ENCODE measurements at places on chromosomes 11 and 22.

- no peak for DNase-seq
Measured at GRCh38 chr11:75402002-75402773, 2.9 kb downstream of the RPS3 start.

DNA sequence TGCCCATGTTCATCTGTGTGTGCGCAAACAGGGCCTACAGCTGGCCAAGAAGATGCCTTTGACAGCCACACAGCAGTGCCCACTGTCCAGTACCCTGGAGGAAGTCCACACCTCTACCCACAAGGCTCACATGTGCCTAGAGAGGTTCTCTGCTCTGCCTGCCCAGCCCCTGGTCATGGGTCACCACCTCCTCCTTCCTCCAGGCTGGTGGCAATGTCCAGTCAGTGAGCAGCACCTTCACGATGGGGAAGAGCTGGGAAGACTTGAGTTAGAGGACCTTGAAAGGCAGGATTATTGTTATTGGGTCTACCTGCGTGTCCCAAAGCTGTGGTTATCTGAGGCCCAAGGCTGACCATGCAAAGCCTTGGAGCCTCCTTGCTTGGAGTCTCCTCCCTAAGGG is 28.4 kb upstream of the TTC12 start:
- no peak for DNase-seq

DNA sequence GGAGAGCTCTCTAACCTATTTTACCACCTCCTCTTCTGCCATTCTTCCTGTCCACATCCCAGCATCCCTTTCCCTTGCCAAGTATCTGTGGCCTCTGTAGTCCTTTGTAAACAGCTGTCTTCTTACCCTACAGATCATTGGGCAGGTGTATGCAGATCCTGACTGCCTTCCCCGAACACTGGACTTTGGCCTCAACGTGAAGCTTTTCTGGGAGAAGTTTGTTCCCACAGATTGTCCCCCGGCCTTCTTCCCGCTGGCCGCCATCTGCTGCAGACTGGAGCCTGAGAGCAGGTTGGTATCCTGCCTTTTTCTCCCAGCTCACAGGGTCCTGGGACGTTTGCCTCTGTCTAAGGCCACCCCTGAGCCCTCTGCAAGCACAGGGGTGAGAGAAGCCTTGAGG is 17.3 kb downstream of the PIK3IP1 start:
- DNase-seq = no peak

DNA sequence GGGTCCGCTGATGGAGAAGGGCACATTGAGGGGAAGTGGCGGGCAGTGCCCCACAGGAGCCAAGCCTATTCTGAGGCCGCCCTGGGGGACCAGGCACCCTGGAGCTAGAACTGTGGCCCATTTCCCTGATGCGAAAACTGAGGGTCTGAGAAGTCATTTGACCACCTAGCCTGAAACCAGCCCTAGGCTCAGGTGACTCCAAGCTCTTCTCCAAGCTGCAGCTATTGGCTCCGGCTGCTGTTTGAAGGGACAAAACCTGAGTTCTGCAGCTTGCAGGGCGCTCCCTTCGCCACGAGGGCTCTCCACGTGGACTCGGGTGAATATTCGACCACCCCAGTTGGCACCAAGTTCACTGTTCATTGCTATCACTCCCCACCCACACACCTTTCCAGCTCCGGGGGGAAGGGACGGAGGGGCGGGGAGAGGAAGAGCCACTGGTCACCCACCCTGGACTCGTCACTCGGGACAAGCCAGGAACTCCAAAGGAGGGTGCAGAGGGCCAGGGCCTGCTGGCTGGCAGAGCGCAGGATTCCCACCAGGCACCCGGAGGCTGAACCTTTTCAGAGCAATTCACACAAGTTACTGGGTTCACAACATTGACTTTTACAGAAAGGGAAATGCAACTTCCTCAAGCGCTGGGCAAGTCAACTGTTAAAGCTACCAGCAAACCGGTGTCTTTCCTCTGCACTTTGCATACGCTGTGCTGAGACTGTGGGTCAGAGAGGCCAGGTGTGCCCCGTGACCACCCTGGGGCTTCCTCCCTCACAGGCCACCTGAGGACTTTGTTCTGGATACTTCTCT is 1.1 kb upstream of the RAC2 start:
- DNase-seq = no peak

- DNase-seq = no peak
Measured at GRCh38 chr11:124727474-124727873, 12.3 kb upstream of the NRGN start.

- DNase-seq = no peak
Measured at GRCh38 chr11:69860796-69861445, 41.7 kb upstream of the FGF3 start.

DNA sequence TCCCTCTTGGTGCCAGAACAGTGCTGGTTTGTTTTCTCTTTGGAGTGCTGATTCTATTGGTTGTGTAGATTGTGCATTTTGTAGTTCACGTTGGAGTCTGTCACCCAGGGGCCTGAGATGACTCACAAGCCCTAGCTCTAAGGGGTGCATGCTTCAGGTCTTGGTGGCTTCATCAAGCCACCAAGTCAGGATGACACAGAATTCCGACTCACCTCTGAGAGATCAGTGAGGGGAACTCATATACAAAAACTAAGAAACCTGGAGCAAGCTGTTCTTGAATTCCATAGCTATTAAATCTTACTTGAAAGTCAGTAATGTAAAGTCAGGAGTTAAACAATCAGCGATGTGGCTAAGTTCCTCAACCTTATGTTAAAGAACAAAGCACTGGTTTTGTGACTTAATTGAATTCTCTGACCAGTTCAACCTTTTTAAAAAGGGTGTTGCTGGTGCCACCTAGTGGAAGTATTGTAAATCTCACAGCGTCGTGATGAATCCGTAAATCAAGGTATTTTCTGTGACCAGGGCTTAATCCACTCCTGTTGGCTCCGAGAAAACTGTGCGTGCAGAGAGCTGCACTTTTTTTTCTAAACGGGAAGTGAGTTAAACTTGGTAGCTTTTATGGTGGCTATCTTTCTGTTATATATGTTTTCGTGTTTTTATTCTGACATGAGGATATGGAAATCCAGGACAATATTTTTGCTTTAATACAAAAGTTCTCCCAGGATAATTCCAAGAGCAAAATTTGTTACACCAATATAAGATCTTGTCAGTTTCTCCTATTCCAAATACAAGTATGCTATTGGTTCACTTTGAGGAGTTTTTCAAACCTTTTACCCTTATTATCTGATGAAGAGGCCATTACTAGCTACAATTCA is 14.6 kb downstream of the MMP13 start:
- peak; percentile 8 for DNase-seq

DNA sequence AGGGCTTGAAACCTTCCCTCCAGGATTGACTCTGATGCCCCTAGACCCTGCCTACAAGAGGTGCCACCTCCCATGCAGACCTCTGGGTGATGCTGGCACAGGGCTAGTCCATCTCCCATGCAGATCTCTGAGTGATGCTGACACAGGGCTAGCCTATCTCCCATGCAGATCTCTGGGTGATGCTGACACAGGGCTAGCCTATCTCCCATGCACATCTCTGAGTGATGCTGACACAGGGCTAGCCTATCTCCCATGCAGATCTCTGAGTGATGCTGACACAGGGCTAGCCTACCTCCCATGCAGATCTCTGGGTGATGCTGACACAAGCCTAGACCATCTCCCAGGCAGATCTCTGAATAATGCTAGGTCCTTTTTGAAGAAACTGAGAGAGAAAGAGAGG is 321.7 kb downstream of the NTM start:
- DNase-seq = no peak

DNA sequence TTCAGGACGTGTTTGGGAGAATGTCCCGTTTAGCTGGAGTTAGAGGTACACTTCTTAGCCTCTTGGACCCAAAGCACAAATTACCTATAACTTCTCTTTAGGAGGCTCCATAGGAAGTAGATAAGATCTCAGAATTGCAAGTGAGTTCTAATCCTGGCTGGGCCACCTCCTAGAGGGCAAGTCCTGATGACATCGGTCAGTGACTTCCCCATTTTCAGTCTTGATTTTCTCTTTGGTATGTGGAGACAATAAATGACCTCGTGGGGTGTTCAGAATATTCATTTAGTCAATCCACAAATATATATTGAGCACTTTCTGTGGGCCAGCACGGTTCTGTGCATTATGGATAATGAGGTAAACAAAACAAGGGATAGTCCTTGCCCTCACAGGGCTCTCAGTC is 208.6 kb downstream of the CWF19L2 start:
- no peak for DNase-seq

DNA sequence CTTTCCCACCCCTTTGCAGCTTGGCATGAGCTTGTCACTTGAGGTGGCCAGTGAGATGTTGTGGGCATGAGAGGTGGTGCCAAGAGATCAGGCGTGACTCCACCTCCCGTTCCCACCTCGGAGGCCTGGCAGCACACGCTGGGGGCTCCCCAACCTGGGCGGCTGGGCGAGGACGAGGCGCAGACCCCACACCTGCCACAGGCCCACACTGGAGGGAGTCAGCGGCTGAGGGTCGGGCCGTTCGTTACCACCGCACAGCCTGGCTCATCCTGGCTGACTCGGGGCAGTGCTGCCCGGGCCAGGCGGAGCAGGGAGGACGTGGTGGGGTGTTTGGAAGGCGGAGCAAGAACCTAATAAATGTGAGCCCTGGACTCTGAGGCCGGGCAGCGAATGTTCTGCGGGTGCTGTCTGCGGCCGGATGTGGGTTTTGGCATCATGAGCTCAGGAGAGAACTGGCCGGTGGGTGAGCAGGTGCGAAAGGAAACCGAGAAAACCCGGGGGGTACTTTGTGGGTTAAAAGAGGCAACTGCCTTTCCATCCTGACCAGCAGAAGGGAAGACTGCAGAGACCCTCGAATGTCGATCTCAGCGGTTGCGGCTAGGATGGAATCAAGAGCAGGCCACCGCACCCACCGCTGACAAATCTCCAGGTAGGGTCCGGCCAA is 10.2 kb upstream of the IFITM3 start:
- no peak for DNase-seq

DNA sequence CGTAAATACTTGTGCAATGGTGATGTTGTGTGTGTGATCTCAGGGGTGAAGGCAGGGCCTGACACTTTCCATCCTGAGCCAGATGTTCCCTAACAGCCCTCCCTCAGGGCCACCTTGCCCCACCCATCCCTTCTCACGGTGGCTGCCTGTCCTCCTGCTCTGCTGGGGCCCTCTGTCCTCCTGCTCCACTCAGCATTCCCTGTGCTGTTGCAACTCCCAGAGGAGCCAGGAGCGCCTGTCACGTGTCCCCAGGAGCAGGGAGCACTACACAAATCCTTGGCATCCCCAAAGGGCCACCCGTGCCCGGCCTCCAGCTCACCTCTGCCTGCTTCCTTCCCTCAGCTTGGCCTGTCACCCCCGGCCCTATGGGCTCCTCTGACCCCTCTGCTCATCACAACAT is 10.2 kb upstream of the CSNK1E start:
- no peak for DNase-seq

DNA sequence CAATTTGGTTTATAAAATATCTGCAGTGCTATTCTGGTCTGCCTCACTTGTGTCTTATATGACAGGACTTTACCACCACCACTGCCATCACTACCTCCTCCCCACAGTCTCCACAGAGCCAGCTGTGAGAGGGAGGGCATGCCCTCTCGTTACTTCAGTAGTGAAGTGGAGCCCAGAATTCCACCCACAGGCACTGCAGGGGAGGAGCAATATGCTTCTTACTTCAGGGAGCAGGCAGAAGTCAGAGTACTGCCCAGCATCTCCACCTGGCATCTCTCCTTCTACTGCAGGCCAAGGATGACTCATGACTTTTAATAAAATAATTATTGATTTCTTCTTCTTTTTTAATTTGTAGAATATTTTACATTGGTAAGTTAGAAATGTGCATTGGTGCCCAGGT is 255.5 kb downstream of the DYNC2H1 start:
- DNase-seq = no peak

DNA sequence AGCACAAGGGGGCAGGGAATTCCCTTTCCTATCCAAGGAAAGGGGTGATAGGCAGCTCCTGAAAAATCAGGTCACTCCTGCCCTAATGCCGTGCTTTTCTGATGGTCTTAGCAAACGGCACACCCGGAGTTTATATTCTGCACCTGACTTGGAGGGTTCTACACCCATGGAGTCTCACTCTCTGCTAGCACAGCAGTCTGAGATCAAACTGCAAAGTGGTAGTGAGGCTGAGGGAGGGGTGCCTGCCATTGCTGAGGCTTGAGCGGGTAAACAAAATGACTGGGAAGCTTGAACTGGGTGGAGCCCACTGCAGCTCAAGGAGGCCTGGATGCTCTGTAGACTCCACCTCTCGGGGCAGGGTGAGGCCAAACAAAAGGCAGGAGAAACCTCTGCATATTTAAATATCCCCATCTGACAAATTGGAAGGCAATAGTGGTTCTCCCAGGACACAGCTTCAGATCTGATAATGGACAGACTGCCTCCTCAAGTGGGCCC is 194.7 kb downstream of the OR4A47 start:
- no peak for DNase-seq

GRCh38 chr11:46361283-46362155 is 14.3 kb downstream of the DGKZ start:
- peak; percentile 39 for DNase-seq

- no peak for DNase-seq
Measured at GRCh38 chr11:60821827-60822599, 19.9 kb upstream of the CCDC86 start.

DNA sequence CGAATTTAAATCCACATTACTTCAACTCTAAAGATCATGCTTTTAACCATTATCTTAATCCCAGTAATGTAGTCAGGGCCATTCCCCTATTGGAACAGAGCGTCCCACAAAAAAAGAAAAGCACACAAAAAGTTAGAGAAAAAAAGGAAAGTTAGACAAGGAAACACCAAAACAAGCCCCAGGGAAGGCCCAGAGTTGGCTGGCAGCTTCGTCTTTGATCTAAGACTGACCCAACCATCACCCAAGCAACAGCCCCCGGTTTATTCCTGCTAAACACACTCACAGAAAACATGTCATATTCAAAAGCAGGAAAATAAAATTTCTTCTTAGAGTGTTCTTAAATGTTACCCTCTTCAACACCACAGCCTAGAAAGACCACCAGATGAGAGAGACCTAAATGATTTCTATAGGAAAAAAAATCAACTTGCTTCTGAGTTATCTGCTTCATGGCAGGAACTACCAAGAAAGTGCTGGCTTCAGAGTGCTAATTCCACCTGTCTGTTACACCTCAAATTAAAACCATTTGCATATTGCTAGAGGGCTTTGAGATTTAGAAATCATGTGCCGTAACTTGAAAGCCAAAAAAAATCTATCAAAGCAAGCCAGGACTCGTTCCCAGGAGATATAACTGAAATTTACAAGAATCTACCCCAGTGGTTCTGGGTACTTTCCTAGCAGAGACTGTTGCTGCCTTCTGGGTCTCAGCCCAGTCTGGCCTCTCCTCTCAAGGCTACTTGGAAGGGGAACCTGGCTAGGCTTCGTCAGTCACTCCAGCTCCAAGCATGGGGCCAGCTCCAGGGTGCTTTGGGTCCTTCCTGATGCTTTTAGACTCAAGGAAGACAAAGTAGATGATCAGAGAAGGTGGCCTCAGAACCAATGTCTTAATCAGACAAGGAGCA is 31.2 kb downstream of the POU2AF3 start:
- DNase-seq = no peak

Data from NCI-H1436 treated with DMSO at 0.1 percent for 48 hours (cell line).